ENCODE measurements at places on chromosomes 5 and 9.

DNA sequence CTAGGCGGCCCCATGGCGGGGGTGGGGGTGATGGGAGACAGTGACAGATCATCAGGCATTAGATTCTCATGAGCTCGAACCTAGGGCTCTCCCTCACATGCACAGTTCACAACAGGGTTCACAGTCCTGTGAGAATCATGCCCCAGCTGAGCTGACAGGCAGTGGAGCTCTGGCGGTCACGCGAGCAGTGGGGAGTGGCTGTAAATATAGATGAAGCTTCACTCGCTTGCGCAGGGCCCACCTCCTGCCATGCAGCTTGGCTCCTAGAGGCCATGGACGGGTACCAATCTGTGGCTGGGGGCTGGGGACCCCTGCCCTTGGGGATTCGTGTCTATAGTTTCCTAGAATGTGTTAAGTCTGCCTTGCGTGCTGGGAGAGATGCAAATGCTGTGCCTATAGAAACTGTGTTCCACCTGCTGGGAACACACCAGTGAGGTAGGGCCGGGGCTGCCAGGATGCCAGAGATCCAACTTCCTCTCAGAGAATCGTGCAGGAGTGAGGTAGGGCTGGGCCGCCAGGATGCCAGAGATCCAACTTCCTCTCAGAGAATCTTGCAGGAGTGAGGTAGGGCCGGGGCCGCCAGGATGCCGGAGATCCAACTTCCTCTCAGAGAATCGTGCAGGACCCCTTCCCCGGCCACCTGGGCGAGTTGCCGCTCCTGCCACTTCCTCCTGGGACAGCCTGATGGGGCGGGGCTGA is 14.1 kb upstream of the EXOC3 start:
- ATAC-seq = no peak

GRCh38 chr9:35684921-35685320 is 4.8 kb downstream of the TPM2 start:
- ATAC-seq = no peak

DNA sequence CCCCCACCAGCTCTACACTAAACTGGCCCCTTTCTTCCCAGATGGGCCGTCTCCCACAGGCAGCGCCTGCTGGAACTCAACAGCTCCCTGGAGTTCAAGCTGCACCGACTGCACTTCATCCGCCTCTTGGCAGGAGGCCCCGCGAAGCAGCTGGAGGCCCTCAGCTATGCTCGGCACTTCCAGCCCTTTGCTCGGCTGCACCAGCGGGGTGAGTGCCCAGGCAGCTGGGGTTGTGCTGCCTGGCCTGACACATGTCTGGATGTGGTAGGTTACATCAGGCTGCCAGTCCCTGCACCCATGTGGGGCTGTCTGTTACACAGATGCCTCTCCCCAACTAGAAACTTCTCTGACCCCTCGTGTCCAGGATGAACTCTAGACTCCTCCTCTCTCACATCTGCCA is 9.8 kb downstream of the NHP2 start:
- ATAC-seq = no peak

- ATAC-seq = no peak
Measured at GRCh38 chr9:98410185-98410697, 154.8 kb upstream of the TBC1D2 start.

GRCh38 chr9:92610470-92611420 is 59.2 kb downstream of the IPPK start:
- no peak for ATAC-seq

DNA sequence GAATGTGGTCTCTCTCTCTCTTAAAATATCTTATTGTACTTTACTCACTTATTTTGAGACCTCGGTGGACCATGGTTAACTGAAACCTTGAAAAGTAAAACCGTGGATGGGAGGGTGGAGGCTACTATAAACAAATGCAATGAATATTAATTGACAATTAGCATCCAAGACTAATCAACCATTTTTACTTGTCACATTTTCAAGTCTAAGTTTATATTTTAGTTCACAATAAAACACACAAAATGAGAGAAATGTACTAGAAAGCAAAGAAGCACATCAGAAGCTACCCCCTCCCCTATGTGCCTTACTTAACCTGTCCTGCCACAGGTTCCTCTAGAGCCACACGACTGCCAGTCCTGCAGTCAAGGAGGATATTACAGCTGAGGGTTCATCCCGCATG is 4.6 kb downstream of the ARL15 start:
- ATAC-seq = no peak

DNA sequence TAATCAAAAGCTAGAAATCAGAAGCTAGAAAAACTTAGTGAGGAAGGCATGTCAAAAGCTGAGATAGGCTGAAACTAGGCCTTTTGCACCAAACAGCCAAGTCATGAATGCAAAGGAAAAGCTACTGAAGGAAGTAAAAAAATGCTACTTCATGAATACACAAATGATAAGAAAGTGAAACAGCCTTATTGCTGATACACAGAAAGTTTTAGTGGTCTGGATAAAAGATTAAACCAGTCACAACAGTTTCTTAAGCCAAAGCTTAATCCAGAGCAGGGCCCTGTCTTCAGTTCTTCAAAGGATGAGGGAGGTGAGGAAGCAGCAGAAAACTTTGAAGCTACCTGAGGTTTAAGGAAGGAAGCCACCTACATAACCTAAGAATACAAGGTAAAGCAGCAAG is 102.5 kb upstream of the SH3GL2 start:
- no peak for ATAC-seq

- peak; percentile 93 for ATAC-seq
Measured at GRCh38 chr9:97803167-97804058, 49.6 kb upstream of the FOXE1 start.

DNA sequence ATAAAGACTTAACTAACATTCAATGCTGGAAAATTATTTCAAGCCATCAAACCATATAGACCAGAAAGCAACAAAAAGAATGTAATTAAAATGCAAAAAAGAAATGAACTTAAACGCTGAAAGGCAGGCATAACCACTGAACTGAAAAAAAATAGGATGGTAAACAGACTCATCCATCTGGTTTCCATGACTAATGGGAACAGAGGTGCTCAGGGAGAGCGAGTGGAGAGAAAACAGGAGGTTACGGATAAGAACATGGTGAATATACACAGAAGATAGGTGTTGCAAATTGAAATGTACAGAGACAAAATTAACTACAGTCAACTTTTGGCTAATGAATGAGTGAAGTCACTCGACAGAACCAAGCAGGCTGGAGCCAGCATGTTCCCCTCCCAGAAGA is 43.5 kb upstream of the RNF38 start:
- no peak for ATAC-seq

- ATAC-seq = no peak
Measured at GRCh38 chr5:68353605-68354004, 138.0 kb downstream of the PIK3R1 start.

Measured in activated T-helper 17 cell treated with anti-CD3 and anti-CD28 coated beads, Interleukin-2, amount 50 U/mL, for 72 hours (primary cell).